ENCODE measurements at places on chromosomes 13 and 19. TPM values are rescaled to one million over a fixed set of nuclear protein-coding genes. Genes with fewer than 3 reads are reported as not detected.

Gene LAIR1
- 3.2 TPM for total RNA-seq

Gene FPR1
- total RNA-seq: not detected

Gene EBI3
- total RNA-seq: 0.96 TPM

Gene FAM83E
- 128 TPM for total RNA-seq

Gene GPR12
- 0.14 TPM for total RNA-seq

Gene UBAC2
- 67.1 TPM for total RNA-seq

Gene ZNF524
- total RNA-seq: 51.1 TPM

GRCh38 chr19:17946965-17947784, 14.4 kb downstream of the CCDC124 start:
- peaks cover 28% of the 10 kb centered on the region for H3K4me1 ChIP-seq
- H3K27me3 ChIP-seq: peaks cover 37% of the 10 kb centered on the region
- DNase-seq: no peak
- H3K4me3 ChIP-seq: peak overlapping the region; percentile 51
- peak overlapping the region; percentile 39 for H3K27ac ChIP-seq

GRCh38 chr19:50952910-50953309, at the start of gene KLK5:
Gene KLK5 (minus strand): TSS chr19:50953038. CDS start chr19:50952657, 381 bp downstream.
- peaks cover 10% of the 10 kb centered on the region for H3K27me3 ChIP-seq
- H3K4me3 ChIP-seq: no peak within 1 kb of the TSS
- H3K27ac ChIP-seq: no peak within 1 kb of the TSS
- H3K36me3 ChIP-seq: no peaks in the 10 kb centered on the region

GRCh38 chr13:90510319-90510718, 837.2 kb upstream of the MIR17HG start:
- no peaks in the 10 kb centered on the region for H3K27me3 ChIP-seq
- no peak overlapping the region for H3K4me3 ChIP-seq
- no peaks in the 10 kb centered on the region for H3K36me3 ChIP-seq
- no peak for DNase-seq
- no peaks in the 10 kb centered on the region for H3K4me1 ChIP-seq

DNA sequence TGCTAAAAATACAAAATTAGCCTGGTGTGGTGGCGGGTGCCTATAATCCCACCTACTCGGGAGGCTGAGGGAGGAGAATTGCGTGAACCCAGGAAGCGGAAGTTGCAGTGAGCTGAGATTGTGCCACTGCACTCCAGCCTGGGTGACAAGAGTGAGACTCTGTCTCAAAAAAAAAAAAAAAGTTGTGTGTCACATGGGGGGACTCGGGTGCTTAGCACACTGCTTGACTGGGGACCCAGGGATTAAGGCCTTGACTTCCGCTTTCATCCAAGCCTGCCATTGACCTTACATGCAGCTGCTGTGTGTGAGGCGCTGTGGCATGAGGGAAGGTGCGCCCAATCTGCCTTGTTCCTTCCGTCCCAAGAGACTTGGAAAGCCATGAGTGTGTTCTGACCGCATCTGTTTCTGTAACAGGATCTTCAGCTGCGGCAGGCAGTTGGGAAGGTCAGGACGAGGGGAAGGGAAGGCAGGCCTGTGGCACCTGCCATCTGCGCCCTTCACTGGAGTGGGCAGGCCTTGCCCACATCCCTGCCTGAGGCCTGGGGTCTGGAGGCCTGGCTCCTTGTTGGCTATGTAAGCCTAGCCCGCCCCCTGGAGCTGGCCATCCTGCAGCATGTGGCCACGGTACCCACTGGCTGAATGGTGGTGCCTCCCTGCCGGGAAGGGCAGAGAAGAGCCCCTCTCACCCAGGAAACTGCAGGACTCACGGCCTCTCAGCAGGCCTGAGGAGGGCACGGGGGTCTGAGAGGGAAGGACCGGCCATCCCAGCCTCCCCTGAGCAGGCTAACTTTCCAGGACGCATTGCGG, 23.0 kb downstream of the PPP1R37 start:
- no peak overlapping the region for H3K27ac ChIP-seq
- no peaks in the 10 kb centered on the region for H3K36me3 ChIP-seq
- DNase-seq: no peak
- no peaks in the 10 kb centered on the region for H3K27me3 ChIP-seq
- no peak overlapping the region for H3K4me3 ChIP-seq

- no peaks in the 10 kb centered on the region for H3K4me1 ChIP-seq
- no peaks in the 10 kb centered on the region for H3K36me3 ChIP-seq
- H3K27me3 ChIP-seq: no peaks in the 10 kb centered on the region
- peak overlapping the region; percentile 75 for H3K27ac ChIP-seq
- no peak overlapping the region for H3K4me3 ChIP-seq
Measured at GRCh38 chr19:6076675-6077463, 33.4 kb downstream of the RFX2 start.

DNA sequence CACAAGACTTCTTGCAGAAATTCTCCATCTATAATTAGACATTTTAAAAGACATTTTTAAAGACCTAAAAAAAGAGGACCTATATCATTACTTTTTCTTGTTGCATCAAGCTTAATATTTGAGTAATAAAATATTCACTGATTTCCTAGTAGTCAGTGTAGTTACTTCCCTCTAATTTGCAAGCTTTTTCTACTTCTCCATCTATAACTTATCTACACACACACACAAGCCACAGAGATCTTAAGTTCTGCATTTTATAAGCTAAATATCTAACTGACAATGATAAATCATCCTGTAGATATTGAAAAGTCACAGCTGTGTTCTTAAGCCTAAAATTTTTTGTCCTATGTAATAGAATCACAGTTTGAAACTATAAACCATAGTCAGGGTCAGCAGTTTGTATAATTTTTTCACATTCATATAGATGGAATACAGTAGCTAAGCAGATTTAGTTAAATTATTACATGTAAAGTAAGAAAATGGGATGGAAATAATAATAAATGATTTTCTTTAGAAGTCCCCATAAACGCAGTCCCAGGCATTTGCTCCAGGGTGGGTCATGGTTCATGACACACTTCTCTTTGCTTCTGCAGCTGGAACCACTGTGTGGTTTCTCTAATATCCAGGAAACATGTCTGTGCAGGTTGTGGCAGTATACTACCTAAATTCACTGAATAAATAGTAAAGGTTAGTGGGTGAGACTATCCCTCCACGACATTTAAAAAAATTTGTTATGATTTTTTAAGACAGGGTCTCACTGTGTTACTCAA, 60.2 kb downstream of the ESD start:
- H3K4me1 ChIP-seq: no peaks in the 10 kb centered on the region
- no peak overlapping the region for H3K27ac ChIP-seq
- H3K27me3 ChIP-seq: no peaks in the 10 kb centered on the region
- no peak for DNase-seq

GRCh38 chr19:4977299-4978174, 8.6 kb downstream of the KDM4B start:
- peak; percentile 37 for DNase-seq
- no peaks in the 10 kb centered on the region for H3K27me3 ChIP-seq
- no peaks in the 10 kb centered on the region for H3K36me3 ChIP-seq
- H3K4me1 ChIP-seq: peaks cover 58% of the 10 kb centered on the region
- no peak overlapping the region for H3K4me3 ChIP-seq
- H3K27ac ChIP-seq: peak overlapping the region; percentile 79

- peaks cover 50% of the 10 kb centered on the region for H3K36me3 ChIP-seq
- H3K4me3 ChIP-seq: no peak overlapping the region
- DNase-seq: no peak
- H3K27me3 ChIP-seq: no peaks in the 10 kb centered on the region
- H3K27ac ChIP-seq: no peak overlapping the region
Measured at GRCh38 chr19:49883094-49883493, 5.6 kb downstream of the TBC1D17 start.

- H3K4me3 ChIP-seq: no peak overlapping the region
- DNase-seq: no peak
- peaks cover 10% of the 10 kb centered on the region for H3K4me1 ChIP-seq
- H3K27me3 ChIP-seq: no peaks in the 10 kb centered on the region
Measured at GRCh38 chr13:30409886-30410704, 12.2 kb upstream of the UBE2L5 start.

DNA sequence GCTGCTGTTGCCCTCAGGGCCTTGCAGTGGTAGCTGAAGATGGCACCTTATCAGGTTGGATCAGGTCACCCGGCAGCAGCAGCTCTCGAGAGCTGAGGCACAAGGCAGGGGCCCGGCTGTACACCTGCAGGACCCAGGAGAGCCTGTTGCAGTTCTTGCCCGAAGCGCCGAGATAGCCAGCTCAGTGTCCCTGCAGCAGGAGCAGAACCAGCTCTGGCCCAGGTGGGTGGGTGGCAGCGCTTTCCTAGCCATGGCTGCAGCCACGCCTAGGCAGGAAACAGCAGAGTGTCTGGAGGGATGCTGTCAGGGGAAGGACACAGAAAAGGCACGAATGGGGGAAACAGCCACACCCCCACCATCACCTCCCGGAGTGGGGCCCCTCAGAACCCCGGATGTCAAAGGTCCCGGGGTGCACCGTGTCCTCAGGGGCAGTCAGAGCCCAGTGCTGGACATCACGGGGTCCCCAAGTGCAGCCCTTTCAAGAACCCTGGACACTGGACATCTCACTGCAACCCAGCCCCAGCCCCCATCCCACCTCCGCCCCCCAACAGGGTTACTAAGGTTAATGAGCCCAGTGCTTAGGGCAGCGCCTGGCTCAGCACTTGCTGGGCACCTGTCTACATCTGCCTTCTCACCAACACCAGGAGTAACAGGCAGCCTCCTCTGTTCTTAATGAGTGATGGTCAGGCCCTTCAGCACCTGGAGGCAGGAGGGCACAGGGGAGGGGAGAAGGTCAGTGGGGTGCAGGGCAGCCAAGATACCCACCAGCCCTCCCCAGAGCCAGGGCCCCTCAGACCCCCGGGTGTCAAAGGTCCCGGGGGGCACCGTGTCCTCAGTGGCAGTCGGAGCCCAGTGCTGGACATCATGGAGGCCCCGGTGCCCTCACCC, 8.7 kb downstream of the ACP4 start:
- no peak overlapping the region for H3K4me3 ChIP-seq
- no peaks in the 10 kb centered on the region for H3K27me3 ChIP-seq
- H3K36me3 ChIP-seq: no peaks in the 10 kb centered on the region
- H3K27ac ChIP-seq: no peak overlapping the region

DNA sequence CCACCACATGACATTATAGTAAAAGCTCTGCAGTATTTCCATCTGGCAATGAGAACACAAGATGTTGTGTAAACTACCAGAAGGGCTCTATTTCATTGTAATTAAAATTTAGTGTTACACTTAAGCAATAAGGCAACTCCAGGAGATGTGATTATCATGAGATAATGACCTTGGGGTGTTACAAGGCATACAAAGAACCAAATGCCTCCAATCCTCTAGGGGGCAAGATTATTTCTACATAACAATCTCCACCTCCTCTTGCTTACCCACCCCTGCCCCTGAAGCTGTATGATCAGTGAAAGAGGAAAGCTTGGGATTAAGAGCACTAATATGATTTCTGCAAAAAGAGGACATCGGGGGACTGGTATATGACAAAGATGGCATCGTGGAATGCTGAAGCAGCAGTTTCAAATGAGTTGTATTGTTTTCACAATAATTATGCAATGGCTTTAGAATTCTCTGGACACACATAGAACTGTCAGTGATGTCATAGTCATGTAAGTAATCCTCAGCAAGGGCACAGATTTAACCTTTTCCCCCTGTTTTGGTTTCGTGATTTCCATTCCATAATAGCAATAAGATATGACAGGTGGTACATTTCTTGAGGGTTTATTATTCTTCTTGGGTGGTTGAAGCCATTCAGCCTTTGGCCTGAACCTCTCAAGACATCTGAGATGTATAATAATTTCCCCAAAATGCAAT, 295.3 kb downstream of the MZT1 start:
- no peaks in the 10 kb centered on the region for H3K4me1 ChIP-seq
- no peak overlapping the region for H3K4me3 ChIP-seq
- no peak overlapping the region for H3K27ac ChIP-seq
- no peaks in the 10 kb centered on the region for H3K36me3 ChIP-seq

GRCh38 chr19:12782174-12782423, 6.7 kb upstream of the HOOK2 start:
- DNase-seq: no peak
- H3K27ac ChIP-seq: peak overlapping the region; percentile 97
- peaks cover 41% of the 10 kb centered on the region for H3K4me1 ChIP-seq
- no peaks in the 10 kb centered on the region for H3K27me3 ChIP-seq
- no peaks in the 10 kb centered on the region for H3K36me3 ChIP-seq

GRCh38 chr13:40819797-40820315, 30.4 kb downstream of the SLC25A15 start:
- no peak overlapping the region for H3K27ac ChIP-seq
- DNase-seq: no peak
- no peaks in the 10 kb centered on the region for H3K27me3 ChIP-seq
- H3K36me3 ChIP-seq: no peaks in the 10 kb centered on the region
